ENCODE measurements at places on chromosomes 5 and 9.

DNA sequence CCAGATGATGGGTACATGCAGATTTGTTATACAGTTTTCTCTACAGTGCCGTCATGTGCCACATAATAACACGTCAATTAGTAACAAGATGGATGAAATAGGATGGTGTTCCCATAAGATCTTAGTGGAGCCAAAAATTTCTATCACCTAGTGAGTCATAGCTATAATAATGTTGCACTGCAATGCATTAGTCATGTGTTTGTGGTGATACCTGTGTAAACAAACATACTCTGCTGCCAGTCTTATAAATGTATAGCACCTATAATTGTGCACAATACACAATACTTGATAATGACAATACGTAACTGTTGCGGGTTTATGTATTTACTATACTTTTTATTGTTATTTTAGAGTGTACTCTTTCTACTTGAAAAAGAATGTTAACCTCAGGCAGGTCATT lies 865.4 kb downstream of the MAT2B start:
- peak; percentile 45 for DNase-seq

DNA sequence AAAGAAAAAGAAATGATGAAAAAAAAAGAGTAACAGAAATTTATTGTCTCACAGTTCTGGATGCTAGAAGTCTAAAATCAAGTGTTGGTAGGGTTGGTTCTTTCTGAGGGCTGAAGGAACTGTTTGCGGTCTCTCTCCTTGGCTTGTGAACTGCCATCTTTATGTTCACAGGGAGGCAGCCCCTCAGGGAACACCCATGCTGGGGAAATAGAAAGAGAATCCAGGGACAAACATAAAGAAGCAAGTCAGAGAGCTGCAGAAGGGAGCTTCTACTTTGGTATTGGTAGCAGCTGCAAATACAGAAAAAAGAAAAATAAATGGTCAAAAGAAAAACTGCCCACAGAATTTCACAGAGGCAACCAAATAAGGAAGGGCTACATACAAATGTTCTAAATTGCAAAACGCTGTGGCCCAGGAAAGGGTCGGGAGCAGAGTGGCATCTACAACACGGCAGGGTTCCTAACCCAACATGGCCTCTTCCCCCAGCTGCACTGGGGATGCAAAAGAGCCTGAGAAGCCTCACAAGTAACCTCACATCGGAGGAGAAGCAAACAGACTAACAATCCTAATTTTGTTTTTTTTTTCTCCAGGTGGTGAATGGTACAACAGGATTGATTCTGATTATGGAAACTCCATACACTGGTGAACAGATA lies 37.4 kb downstream of the ELOVL7 start:
- DNase-seq, result no peak

DNA sequence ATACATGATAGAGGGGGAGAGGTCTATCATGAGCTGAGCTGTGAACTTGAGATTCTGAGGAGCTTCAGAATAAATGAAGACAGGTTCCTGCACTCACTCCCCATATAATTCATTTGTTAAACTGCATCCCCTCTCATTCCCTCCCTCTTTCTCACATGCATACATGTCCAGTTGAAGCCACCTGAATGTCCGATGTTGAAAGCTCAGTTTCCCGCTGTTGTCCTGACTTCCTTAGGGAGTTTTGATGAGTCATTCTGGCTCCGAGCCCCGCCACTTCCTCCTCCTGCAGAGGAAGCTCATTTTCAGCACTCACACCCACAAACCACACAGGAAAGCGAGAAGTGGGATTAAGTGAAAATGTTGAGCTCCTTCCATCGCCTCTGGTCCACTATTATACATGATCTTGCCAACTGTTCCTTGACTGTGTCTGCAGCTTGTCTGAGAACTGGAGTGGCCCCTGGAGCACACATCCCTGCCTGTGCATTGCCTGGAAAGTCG lies 121.2 kb downstream of the CEMIP2 start:
- DNase-seq, result peak; percentile 57

DNA sequence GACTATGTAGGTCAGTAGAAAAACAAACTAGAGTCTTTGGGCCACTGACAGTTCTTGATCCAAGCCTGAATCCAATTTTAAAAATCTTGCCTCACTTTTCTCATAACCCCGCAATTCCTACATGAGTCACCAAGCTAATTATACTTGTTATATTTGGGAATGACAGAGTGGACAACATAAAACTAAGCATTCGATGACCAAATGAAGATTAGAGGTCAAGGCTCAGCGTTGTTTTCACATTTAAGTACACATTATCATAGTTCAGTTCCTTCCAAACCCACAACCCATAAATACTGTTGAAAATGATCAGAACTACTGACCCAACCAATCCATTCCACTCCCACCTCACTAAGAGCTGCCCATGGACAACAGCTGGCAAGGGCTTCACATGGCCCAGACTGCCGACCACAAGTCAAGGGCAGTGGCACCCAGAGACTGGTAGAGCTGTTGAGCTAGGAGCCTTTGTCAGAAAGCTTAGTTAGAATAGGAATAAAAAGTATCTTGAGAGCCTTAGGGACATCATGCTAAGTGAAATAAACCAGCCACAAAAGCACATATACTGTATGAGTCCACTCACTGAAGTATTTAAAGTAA lies 64.2 kb downstream of the MYO10 start:
- peak; percentile 37 for DNase-seq

GRCh38 chr9:88658311-88658822 lies 123.4 kb downstream of the NXNL2 start:
- peak; percentile 28 for DNase-seq

DNA sequence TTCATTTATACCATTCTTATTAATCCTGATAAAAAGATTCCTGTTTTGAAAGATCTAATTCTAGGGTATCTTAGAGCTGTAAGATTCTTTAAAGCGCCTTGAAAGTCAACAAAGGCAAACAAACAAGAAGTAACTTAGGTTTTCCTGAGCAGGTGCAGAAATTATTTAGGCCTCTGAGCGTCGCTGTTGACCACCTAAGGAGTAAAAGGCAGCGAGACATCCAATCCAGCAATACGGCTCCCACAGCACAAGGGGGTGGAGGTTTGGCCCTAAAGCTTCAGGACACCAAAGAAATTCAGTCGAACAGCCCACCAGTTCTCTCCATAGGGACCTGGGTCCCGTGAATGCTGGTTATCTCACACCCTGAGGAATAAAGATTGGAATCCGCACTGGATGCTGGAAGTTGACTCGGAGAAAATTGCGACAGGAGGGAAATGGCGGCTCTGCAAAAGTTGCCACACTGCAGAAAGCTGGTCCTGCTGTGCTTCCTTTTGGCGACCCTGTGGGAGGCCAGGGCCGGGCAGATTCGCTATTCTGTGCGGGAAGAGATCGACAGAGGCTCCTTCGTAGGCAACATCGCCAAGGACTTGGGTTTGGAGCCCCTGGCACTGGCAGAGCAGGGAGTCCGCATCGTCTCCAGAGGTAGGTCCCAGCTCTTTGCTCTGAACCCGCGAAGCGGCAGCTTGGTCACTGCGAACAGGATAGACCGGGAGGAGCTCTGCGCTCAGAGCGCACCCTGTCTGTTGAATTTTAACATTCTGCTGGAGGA lies at the start of gene PCDHGA2:
Gene PCDHGA2 (plus strand): TSS at position 223 of the 769 bp plus-strand sequence.
- DNase-seq, result no peak

- no peak for DNase-seq
Observed at GRCh38 chr9:22204240-22204639, 195.1 kb upstream of the CDKN2B start.

- DNase-seq, result peak; percentile 77
Observed at GRCh38 chr5:174317256-174317894, 271.9 kb downstream of the NSG2 start.

DNA sequence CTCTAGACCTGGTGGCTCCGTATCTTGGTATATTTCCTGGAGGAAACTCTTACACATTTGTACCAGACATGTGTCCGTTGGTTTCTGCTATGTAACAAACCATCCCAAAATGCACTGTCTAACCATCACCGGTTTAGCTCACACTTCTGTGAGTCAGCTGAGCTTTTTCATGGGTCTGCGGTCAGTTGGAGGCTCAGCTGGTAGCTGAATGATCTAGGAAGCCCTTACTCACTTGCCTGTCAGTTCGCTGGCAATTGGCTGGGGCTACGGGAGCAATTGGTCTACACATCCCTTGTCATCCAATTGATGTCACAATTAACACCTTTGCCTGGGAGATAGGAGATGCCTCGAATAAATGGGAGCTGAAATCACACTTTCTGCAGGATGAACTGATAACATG lies 11.6 kb upstream of the WHRN start:
- no peak for DNase-seq

DNA sequence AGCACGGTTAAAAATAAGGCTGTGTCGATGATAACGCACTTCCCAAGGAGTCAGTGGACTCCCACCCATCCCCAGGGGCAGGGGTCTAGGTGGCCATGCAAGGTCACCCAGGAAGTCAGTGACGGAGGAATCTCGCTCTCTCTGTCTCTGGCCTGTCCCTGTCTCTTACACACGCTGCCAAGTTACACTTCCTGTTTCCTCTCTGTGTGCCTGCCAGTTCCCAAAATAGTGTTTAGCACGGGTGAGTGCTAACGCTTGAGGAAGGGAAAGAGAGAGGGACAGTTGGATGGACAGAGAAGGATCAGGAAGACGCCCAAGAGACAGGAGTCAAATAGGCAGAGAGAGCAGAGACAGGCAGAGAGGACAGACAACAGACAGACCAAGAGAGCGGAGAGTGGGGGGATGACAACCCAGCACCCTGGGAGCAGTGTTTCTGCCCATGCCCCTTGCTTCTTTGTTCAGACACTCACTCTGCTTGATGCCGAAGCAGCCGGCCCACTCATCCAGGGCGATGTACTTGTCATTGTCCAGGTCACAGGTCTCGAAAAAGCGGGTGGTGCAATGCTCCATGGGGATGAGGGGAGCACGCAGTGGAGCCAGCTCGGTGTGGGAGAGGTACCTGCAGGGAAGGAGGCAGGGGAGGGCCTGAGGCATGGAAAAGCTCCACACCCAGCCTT lies 23.0 kb downstream of the SPARC start:
- DNase-seq, result no peak

DNA sequence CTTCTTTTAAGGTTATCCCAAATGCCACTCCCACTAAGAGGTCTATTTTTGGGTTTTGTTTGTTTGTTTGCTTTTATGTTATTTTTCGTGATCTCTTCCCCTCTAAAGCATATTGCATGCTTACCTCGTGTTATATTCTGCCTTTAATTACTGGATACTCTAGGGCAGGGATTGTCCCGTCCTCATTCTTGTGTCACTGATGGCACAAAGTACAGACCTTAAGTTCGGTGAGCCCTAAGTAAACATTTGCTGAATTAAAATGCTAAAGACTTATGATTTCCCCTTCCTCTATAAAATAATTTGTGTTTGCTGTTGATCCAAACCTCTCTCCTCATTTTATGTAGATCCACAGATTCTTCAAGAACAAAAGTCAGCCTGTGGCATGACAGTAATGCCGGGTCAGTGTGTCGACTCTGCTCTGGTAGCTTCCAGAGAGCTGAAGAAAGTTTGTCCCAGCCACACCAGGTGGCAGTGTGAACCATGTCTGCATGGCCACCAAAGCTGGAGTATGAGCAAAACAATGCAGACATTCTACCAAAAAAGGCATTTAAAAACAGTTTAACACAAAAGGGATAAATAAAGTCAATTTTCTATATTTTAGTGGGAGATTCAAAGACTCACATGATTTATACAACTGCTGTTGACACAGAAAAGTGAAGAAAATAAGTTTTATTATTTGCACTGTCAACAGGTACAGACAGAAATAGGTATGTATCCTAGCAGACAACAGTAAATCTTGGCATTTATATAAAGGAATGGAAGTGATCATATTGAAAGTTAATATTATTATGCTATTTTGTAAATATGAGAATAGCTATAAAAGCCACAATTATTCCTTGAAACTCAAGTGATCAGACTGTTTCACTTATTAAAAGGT lies 17.9 kb upstream of the POC5 start:
- peak; percentile 25 for DNase-seq

GRCh38 chr9:466747-467146 lies 252.1 kb downstream of the DOCK8 start:
- DNase-seq, result no peak

GRCh38 chr5:94945656-94946055 lies 327.2 kb downstream of the SLF1 start:
- no peak for DNase-seq

- DNase-seq, result peak; percentile 34
Observed at GRCh38 chr9:114720086-114720676, 38.2 kb upstream of the TEX48 start.

DNA sequence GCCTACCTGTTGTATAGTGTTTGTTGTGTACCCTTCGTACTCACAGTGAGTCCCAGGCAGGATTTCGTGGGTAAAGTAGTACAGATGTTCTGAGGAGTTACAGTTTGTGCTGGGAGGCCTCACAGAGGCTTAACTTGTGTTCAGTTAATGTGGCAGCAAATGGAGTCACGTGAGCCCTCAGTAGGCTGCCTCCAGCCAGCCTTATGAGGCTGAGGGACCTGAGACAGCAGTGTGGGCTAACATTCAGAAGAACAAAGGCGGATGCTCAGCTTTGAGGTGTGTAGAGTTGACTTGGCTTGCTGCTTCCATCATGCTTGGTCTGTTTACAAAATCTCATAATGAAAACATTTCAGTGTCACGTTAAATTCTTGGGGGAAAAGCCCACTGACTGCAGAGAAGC lies 118.1 kb downstream of the TRIO start:
- no peak for DNase-seq

- no peak for DNase-seq
Observed at GRCh38 chr9:127344368-127345000, 52.5 kb upstream of the SLC2A8 start.

- no peak for DNase-seq
Observed at GRCh38 chr9:93303258-93303771, 119.4 kb downstream of the WNK2 start.

- no peak for DNase-seq
Observed at GRCh38 chr5:121719255-121719654, 132.4 kb upstream of the FTMT start.

DNA sequence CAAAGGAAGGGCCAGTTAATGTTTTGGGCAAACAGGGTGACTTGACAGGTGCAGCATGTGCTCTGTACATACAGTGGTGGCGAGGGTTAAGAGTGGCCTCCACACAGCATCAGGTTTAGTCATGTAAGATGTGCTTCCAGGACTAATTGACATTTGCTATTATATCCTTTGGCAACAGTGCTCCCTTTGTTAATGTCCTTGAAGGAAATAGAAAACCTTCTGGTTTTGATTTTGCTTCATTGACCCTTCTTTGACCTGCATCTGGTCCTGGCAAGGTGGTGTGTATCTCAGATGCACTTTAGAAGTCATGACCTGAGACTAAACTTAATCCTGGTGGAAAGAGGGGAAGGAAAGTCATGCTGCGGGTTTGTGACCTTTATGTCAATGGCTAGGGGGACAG lies 440.0 kb downstream of the ENC1 start:
- DNase-seq, result no peak

Measured in RWPE1 (cell line).